ENCODE measurements at places on chromosomes 4 and X.

DNA sequence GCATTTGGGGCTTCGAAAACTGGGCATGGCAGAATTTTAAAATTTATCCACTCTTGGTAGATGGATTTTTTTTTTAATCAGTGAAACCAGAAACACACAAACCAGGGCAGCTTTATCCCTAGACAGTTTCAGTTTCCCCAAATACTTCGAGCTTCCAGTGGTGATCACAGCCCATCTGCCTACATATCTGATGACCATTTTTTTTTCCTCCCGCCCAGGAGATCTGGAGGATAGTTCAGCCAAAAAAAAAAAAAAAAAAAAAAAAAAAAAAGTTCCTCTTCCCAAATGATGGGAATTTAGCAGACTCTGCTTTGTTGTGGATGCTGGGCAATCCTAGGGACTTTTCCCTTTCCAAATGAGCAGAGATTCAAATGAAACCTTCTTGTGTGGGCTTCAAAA lies 1.0 kb upstream of the TBC1D9 start:
- DNase-seq, result no peak

- DNase-seq, result no peak
Observed at GRCh38 chr4:69039071-69039470, 57.2 kb upstream of the UGT2B7 start.

GRCh38 chr4:145939856-145940255 lies 1.2 kb upstream of the ZNF827 start:
- no peak for DNase-seq

DNA sequence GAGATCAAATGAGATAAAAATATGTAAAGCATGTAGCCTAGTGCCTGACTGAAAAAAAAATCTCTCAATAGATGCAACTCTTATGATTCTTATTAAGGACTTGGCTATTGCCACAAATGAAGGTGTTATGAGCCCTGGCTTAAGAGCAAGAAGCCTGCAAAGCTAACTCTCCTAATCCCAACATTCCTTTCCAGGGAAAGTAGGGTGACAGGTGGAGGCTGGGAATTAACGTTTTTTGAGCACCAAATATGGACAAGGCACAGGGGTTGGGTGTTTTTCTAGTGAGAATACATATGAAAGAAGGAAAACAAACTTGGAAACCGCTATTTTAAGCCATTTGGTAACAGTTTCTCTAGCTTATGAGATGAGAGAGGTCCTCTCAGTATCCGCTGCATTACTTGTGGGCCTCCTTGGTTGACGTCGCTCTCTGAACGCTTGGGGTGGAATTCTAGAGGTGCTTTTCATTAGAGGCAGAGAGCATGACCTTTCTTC lies 2.4 kb downstream of the RHOH start:
- DNase-seq, result no peak

DNA sequence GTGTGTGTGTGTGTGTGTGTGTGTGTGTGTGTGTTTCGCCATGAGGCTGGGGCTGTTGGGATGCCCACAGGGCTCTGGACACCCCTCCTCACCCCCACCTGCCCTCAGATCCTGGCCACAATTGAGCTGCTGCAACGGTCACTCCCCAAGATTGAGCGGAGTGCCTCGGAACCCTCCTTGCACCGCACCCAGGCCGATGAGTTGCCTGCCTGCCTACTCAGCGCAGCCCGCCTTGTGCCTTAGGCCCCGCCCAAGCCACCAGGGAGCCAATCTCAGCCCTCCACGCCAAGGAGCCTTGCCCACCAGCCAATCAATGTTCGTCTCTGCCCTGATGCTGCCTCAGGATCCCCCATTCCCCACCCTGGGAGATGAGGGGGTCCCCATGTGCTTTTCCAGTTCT lies 10.2 kb downstream of the ARAF start:
- DNase-seq, result no peak

GRCh38 chr4:55469979-55470378 lies 74.2 kb downstream of the TMEM165 start:
- DNase-seq, result no peak

DNA sequence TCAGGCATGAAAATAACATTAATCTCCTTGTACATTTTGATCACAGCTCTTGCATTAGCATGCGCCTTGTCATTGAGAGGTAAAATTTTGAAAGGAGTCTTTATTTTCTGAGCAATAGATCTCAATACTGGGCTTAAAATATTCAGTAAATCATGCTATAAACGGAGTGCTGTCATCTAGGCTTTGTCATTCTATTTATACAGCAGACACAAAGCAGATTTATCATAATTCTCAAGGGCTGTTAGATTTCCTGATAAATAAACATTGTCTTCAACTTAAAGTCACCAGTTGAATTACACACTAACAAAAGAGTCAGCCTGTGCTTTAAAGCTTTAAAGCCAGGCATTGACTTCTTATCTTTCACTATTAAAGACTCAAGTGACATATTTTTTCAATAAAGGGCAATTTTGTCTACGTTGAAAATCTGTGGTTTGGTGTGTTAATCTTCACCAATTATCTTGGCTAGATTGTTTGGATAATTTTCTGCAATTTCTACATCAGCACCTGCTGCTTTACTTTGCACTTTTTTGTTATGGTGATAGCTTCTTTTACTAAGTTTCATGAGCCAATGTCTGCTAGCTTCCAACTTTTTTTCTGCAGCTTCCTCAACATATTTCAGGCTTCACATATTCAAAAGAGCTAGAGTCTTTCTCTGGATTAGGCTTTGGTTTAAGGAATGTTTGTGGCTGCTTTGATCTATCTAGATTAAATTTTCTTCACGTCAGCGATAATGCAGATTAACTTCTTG lies 27.9 kb upstream of the UGT2B4 start:
- no peak for DNase-seq

- no peak for DNase-seq
Observed at GRCh38 chrX:109911046-109911445, 91.9 kb upstream of the TMEM164 start.
